ENCODE measurements at places on chromosomes 1 and 21.

GRCh38 chr1:42982641-42983040 lies 24.0 kb upstream of the SLC2A1 start:
- no peak for DNase-seq

GRCh38 chr1:71660411-71660810 lies 579.6 kb upstream of the ZRANB2 start:
- no peak for DNase-seq

- DNase-seq, result no peak
Measured at GRCh38 chr1:26553942-26554682, 24.6 kb downstream of the RPS6KA1 start.

- DNase-seq, result no peak
Measured at GRCh38 chr1:189180057-189180456, 1297.6 kb downstream of the BRINP3 start.

GRCh38 chr1:92029241-92029922 lies 403 bp upstream of the EPHX4 start:
- DNase-seq, result no peak

DNA sequence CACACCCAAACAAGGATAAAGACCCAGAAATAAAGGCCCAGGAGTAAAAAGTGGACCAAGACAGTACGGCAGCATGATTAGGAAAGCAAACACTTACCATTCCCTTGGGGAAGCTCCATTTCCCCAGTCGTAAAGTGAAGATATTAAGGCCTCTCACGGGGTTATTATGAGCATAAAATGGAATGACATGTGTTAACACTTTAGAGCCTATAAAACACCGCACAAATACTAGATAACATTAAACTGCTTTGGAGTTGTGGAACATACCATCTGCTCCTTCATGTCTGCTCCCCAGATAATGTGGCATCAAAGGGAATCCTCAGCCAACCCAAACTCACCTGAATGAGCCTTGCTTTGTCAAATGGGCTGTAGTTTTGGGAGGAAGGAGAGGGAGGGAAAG lies 8.9 kb upstream of the ITLN2 start:
- no peak for DNase-seq

DNA sequence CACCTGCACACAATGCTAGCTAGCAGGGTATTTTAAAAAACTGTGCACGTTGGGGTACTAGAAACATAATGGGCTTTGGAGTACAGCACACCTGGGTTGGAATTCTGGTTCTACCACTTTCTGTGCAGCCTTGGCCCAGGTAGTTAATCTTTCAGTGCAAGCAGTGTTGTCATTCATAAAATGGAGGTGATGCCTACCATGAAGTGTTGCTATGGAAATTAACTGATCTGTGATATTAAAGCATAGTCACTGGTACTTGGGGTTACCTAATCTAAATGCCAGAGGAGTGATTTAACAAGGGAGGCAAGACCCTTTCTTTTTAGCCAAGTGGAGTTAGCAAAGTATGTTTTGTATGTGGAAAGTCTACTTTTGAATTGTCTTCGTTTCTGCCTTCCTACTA lies 18.0 kb downstream of the ATP1B1 start:
- DNase-seq, result no peak

DNA sequence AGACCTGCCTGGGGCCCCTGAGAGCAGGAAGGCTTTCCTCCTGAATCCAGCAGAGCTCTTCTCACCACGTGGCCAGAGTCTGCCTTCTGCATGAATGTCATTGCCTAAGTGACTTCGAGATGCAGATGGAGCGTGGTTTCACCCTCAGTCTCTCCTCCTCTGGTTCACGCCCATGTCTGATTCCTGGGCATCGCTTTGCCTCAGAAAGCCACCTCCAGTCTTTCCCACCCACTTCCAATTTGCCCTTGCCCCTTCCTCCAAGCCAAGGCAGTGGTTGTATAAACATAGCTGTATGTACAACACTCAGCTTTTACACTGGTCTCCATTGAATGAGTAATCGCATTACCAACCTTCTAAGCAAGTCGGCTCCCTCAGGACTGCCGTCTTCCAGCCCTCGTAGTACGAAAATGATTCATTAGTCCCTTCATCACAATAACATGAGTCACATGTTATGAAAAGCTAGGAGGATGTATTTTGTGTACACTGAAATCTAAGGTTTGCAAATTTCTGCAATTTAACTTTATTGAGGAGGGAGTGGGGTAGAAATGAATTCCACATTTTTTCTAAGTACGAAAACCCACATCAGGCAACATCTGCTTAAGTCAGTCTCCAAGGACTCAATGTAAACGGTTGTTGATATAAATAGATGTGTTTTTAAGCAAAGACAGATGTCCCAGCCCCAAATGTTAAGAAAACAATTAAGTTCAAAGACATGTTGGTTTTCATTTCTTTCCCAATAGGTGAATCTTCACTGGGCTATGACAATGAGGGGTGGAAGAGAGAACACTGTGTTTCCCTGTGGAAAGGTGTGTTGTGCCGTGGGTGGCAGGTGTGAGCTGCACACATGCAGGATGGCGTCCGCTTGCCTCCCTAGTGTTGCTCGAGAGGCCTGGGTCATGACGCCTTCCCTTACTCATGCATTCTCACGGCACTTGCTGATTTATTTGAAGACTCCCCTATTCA lies 32.3 kb upstream of the ETS2 start:
- no peak for DNase-seq

GRCh38 chr1:82386365-82387011 lies 585.8 kb downstream of the ADGRL2 start:
- DNase-seq, result no peak

DNA sequence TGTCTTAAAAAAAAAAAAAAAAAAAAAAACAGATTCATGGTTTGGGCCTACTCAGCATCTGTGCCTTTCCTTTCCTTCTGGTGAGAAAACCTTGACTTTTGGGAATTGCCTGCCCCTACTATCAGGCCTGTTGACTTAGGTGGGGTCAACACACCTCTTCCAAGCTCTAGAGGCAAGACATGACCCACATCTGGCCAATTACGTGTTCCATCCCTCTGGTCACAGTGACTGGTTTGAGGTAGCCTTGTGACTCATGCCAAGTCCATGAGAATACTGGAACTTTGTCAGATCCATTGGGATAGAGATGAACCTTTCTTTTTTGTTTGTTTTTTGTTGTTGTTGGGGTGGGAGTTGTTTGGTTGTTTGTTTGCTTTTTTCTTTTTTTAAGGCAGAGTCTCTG lies 37.3 kb upstream of the KHDRBS1 start:
- DNase-seq, result no peak

DNA sequence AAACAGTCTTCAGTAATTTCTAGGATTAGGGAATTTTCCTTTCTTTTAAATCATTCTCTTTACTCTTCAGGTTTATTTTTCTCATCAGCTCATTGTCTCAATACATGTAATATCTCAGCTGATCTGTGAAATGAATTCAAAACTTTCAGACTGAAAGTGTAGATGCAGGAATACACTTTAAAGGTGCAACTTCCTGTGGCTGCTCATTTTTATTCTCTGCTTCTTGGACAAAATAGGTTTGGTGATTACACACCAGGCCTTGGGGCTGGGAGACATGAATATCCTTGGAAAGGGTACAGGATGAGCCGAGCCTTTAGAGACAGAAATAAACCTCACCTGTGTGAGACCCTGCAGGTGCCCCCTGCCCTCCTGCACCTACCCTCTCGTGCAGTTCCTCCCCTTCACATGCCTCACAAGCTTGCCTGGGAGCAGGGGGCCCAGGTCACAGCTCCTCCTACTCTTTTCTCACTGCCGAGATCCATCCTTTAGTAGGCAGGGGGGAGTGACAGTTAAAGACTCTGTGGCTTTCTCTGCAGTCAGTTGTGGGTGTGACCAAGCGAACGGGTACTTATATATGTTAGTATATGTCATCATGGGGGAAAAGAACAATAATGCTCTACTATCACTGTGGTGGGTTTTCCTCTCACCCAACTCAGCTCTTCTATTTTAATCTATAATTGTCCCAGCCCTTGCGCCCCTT lies 23.6 kb downstream of the XCL2 start:
- no peak for DNase-seq

- DNase-seq, result peak; percentile 65
Measured at GRCh38 chr1:12275370-12275769, 45.5 kb downstream of the VPS13D start.

DNA sequence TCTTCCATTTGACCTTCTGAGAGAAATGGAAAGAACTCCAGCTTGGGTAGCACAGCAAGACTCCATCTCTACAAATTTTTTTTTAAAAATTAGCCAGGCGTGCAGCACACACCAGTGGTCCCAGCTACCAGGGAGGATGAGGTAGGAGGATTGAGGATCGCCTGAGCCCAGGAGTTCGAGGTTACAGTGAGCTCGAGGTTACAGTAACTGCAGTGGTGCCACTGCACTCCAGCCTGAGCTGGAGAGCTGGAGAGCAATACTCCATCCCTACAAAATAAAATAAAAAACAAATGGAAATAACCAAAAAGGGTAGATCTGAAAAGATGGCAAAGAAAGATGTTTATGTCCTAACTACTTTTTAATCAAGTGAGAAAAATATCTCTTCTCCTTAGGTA lies 14.5 kb downstream of the POGZ start:
- DNase-seq, result no peak

DNA sequence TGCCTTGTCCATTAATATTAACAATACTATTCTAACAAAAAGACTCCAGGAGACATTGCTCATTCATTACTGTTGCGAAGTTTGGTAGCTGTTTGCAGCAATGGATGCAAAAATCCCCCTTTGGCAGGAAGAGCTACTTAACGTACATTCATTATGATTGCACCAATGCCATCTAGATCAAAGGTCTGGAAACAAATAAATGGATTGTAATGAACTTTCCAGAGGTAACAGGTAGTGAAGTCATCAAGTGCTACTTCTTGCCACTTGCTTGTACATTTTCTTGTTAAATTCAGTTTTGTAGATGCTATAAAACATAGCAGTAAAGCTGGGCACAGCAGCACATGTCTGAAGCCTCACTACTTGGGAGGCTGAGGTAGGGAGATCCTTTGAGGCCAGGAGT lies 93.9 kb downstream of the DDAH1 start:
- DNase-seq, result no peak

DNA sequence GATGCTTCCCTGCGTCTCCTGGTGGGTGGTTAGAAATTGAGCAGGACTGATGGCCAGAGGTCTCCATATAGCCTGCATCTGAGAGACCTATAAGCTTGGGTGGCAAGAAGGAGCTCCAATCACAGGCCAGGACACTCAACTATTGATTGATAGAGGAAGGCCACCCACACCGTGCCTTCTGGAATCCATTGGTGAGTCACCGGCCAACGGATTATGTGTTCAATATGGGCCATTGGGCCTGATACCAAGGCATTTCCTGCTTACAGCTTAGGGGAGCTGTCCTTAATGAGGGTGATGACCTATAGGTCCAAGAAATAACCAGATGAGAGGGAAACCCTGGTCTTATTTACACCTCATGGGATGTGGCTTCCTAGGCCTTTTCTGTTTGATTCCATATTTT lies 115.1 kb downstream of the PLPP3 start:
- DNase-seq, result no peak

GRCh38 chr1:19035377-19036040 lies 79.0 kb upstream of the IFFO2 start:
- DNase-seq, result no peak

DNA sequence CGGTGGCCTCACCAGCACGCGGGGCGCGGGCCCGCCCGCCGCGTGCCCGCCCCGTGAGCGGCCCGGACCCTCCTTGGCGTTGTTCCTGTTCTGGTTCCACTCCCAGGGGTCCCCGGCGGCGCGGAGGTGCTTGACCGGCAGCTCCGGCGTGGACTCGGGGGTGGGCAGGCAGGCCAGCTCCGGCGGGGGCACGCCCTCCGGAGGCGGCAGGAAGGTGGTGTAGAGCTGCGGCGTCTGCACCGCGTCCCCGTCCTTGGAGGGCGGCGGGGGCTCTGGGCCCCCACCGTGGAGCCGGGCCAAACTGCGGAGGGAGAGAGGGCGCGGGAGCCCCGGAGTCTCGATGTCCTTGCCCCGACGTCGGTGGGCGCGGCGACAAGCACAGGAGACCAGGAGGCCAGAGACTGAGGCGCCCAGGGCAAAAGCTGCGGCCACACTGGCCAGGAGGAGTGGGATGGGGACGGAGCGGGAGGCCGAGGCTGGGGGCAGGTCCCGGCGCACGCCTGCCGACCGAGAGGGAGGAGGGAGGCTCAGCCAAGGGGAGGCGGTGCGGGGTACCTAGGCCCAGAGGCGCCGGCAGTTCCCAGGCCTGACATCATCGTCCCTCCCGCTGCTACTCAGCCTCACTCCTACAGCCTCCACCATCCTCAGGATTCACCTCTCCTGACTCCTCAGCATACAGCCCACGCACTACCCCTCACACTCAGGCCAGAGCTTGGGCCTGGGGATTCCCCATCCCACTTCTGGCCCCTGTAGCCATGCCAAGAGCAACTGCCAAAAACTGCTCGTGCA lies 13.2 kb downstream of the SEMA6C start:
- peak; percentile 63 for DNase-seq

GRCh38 chr21:15379776-15380175 lies 315.0 kb upstream of the NRIP1 start:
- no peak for DNase-seq

- DNase-seq, result no peak
Measured at GRCh38 chr21:43903451-43904091, 38.5 kb downstream of the AGPAT3 start.

- no peak for DNase-seq
Measured at GRCh38 chr1:33267468-33268205, 11.3 kb downstream of the ZNF362 start.

DNA sequence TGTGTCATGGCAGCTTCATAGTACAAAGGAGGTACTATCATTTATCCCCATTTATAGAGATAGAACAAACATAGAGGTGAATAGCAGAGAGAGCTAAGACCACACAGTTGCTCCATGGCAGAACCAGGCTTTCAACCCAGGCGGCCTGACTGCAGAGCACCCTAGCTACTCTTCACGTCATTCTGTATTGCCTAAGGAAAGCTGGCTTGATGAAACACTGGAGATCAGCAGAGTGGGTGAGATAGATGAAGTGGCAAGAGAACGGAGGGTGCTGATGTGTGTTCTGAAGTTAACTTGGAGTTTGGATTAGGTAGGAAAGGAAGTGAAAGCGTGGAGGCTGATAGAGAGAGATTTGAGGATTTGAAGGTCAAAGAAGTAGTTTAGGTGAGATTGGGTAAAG lies 47.9 kb upstream of the RWDD3 start:
- DNase-seq, result no peak

DNA sequence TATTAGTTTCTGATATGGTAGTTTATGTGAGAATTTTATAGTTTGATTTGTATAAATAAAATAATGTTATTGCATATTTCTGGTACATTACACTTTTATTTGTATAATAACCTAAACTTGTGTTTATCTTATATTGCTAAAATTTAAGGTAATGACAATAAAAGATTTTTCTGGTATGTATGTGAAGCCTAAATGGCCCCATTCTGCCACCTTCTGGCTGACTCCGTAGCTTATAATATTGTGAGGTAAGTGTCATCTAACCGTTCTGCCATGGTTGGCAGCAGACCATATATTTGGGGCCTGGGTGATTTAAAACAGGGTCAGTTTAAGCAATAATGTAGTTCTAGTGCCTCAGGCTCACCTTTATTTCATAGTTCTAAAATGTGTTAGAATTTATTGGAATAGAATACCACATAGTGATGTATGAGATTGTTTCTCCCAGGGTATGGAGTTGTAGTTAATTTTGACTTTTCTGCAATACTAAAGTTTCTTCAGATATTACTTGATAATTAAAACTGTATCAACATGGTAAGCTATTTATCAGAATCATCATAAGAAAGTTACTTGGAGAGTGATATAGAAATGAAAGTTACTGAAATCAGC lies 21.2 kb upstream of the PRKACB start:
- no peak for DNase-seq
